ENCODE measurements at places on chromosomes 6 and 20.

DNA sequence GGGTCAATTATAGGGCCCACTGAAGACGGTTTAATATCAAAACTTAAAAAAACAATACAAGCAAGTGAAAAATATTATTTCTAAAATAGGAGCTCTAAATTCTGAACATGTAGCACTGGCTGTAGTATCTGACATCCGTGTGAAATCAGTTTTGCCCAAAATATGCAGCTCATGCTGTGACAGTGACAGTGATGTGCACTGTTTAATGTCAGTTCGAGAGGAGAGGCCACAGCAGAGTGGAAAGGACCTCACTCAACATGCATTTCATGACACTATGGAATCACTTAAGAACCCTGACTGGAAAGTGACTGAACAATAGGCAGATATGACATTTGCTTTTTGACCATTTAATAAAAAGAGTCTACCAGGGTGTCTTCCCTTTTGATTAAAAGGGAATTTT, 397.0 kb downstream of the FRK start:
- H3K36me3 ChIP-seq: no peaks in the 10 kb centered on the region
- H3K4me1 ChIP-seq: no peaks in the 10 kb centered on the region
- H3K27me3 ChIP-seq: no peaks in the 10 kb centered on the region
- no peak overlapping the region for H3K27ac ChIP-seq
- DNase-seq: no peak

DNA sequence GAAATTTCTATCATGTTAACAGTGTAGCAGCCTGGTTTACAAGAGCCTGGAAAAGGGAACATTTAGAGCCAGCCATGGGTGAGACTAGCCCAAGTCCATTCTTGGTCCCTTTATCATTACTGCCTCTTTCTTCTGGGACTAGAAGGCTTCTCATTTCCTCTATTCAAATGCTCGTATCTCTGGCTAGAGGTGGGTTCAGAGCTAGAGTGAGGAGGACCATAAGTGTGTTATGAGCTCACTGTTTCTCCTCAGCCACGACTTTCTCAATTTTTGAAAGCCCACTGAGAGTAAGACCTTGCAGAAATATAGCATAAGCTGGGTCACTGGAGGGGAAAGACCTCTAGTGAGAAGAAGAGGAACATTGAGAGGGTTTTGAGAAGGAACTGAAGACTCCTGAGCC, 100.0 kb downstream of the SOBP start:
- H3K4me1 ChIP-seq: peaks cover 27% of the 10 kb centered on the region
- DNase-seq: no peak
- H3K4me3 ChIP-seq: no peak overlapping the region
- H3K27me3 ChIP-seq: no peaks in the 10 kb centered on the region
- H3K36me3 ChIP-seq: no peaks in the 10 kb centered on the region
- no peak overlapping the region for H3K27ac ChIP-seq

DNA sequence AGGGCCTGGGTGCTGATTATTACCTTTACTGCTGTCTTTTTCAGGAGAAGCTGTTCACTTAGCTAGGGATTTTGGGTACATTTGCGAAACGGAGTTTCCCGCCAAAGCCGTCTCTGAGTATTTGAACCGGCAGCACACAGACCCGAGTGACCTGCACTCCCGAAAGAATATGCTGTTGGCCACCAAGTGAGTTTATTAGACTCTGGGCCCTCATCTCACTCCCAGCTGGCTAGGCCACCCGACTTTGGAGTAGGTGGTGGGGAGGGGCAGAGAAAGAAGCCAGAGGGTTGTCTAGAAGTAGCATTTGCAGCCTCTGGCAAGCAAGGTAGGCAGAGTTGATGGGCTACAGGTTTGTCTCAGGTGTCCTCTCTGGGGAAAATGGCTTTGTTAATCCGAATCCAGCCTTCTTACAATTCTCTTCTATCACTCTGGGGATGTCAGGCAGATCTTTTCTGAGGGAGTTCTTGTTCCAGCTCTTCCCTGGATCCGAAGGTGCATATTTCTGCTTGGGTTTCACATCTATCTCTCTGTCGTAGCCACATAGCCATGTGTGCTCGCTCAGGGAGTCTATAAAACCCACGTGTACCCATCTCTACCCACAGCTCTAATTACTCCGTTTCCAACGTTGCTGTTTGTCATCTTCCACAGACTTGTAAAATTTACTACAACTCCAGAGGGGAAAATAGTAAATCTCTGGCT, 21.6 kb downstream of the TFAP2B start:
- H3K27ac ChIP-seq: no peak overlapping the region
- H3K27me3 ChIP-seq: peaks cover 76% of the 10 kb centered on the region
- no peak for DNase-seq
- H3K4me3 ChIP-seq: no peak overlapping the region
- H3K4me1 ChIP-seq: no peaks in the 10 kb centered on the region

- H3K27ac ChIP-seq: no peak overlapping the region
- H3K4me3 ChIP-seq: no peak overlapping the region
- peaks cover 23% of the 10 kb centered on the region for H3K4me1 ChIP-seq
- DNase-seq: no peak
- H3K27me3 ChIP-seq: no peaks in the 10 kb centered on the region
Measured at GRCh38 chr20:23206995-23207394, 120.9 kb upstream of the CD93 start.

- H3K36me3 ChIP-seq: peaks cover 34% of the 10 kb centered on the region
- peaks cover 87% of the 10 kb centered on the region for H3K4me1 ChIP-seq
- peak overlapping the region; percentile 23 for H3K4me3 ChIP-seq
- H3K27ac ChIP-seq: peak overlapping the region; percentile 98
- H3K27me3 ChIP-seq: no peaks in the 10 kb centered on the region
Measured at GRCh38 chr6:109001291-109001894, 93.3 kb downstream of the SESN1 start.

GRCh38 chr6:158584236-158584651, 24.4 kb downstream of the TMEM181 start:
- DNase-seq: no peak
- no peak overlapping the region for H3K27ac ChIP-seq
- no peaks in the 10 kb centered on the region for H3K36me3 ChIP-seq
- no peaks in the 10 kb centered on the region for H3K4me1 ChIP-seq
- no peak overlapping the region for H3K4me3 ChIP-seq

GRCh38 chr6:132887204-132887603, 72.8 kb downstream of the RPS12 start:
- no peaks in the 10 kb centered on the region for H3K27me3 ChIP-seq
- no peak overlapping the region for H3K4me3 ChIP-seq
- no peaks in the 10 kb centered on the region for H3K4me1 ChIP-seq
- no peak overlapping the region for H3K27ac ChIP-seq
- no peaks in the 10 kb centered on the region for H3K36me3 ChIP-seq
- DNase-seq: no peak

- no peaks in the 10 kb centered on the region for H3K27me3 ChIP-seq
- no peak overlapping the region for H3K4me3 ChIP-seq
- H3K27ac ChIP-seq: no peak overlapping the region
- no peaks in the 10 kb centered on the region for H3K4me1 ChIP-seq
- no peaks in the 10 kb centered on the region for H3K36me3 ChIP-seq
- DNase-seq: no peak
Measured at GRCh38 chr6:158303210-158303731, 9.0 kb upstream of the TULP4 start.

DNA sequence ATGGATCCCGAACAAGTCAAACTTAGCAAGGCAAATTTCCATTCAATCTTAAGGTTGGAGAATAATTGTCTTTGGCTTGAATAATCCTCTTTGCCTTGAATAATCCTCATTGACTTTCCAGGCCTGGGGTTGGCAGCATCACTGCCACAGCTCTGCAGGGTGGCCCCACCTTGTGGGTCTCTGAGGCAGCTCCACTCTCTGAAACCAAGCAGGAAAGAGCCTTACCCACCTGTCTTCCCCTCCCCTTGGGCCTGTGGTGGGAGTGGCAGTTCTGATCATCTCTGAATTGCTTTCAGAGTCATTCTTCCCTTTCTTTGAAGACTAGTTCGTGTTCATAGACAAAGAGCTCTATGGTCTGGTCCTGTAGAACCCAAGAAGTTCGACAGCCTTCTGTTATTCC, 47.5 kb downstream of the KCNQ5 start:
- H3K36me3 ChIP-seq: no peaks in the 10 kb centered on the region
- no peak for DNase-seq
- no peaks in the 10 kb centered on the region for H3K27me3 ChIP-seq
- no peaks in the 10 kb centered on the region for H3K4me1 ChIP-seq

GRCh38 chr20:214383-214782, 12.7 kb upstream of the DEFB129 start:
- DNase-seq: no peak
- no peak overlapping the region for H3K4me3 ChIP-seq
- H3K36me3 ChIP-seq: no peaks in the 10 kb centered on the region
- H3K27me3 ChIP-seq: peaks cover 4% of the 10 kb centered on the region

DNA sequence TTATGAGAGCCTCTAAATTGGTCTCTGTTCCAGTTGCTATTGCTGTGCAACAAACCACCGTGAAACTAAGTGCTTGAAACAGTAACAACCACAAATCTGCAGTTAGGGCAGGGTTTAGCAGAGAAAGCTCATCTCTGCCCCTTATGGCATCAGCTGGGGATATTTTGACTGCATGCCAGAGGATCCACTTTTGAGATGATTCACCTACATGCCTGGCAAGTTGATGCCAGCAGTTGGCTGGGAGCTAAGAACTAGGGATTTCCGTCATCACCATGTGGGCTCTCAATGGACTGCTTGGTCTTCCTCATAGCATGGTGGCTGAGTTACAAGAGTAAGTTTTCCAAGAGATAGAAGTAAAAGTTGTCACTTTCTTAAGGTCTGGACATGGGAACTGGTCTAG, 35.1 kb downstream of the PLCB4 start:
- H3K27me3 ChIP-seq: no peaks in the 10 kb centered on the region
- H3K4me3 ChIP-seq: no peak overlapping the region
- H3K4me1 ChIP-seq: peaks cover 3% of the 10 kb centered on the region
- DNase-seq: no peak
- no peak overlapping the region for H3K27ac ChIP-seq

- H3K4me1 ChIP-seq: peaks cover 16% of the 10 kb centered on the region
- H3K36me3 ChIP-seq: no peaks in the 10 kb centered on the region
- no peaks in the 10 kb centered on the region for H3K27me3 ChIP-seq
Measured at GRCh38 chr6:133953634-133954415, 801 bp downstream of the TBPL1 start.

DNA sequence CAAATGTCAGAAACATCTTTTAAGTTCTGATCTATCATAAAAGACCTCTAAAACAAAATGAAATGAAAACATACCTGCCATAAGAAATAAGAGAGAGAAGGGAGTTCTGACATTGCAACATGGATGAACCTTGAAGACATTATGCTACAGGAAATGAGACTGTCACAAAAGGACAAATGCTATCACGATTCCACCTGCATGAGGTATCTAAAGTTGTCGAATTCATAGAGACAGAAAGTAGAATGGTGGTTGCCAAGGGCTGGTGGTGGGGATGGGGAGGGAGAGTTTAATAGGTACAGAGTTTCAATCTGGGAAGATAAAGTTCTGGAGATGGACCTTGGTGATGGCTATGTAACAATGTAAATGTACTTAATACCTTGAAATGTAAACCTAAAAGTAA, 3.3 kb downstream of the EZR start:
- H3K4me3 ChIP-seq: peak overlapping the region; percentile 11
- H3K4me1 ChIP-seq: peaks cover 15% of the 10 kb centered on the region
- H3K36me3 ChIP-seq: no peaks in the 10 kb centered on the region
- DNase-seq: no peak
- no peak overlapping the region for H3K27ac ChIP-seq

GRCh38 chr6:85703406-85703805, 60.7 kb upstream of the SYNCRIP start:
- DNase-seq: no peak
- H3K27ac ChIP-seq: no peak overlapping the region
- no peaks in the 10 kb centered on the region for H3K36me3 ChIP-seq
- no peaks in the 10 kb centered on the region for H3K4me1 ChIP-seq
- H3K4me3 ChIP-seq: no peak overlapping the region
- H3K27me3 ChIP-seq: no peaks in the 10 kb centered on the region

DNA sequence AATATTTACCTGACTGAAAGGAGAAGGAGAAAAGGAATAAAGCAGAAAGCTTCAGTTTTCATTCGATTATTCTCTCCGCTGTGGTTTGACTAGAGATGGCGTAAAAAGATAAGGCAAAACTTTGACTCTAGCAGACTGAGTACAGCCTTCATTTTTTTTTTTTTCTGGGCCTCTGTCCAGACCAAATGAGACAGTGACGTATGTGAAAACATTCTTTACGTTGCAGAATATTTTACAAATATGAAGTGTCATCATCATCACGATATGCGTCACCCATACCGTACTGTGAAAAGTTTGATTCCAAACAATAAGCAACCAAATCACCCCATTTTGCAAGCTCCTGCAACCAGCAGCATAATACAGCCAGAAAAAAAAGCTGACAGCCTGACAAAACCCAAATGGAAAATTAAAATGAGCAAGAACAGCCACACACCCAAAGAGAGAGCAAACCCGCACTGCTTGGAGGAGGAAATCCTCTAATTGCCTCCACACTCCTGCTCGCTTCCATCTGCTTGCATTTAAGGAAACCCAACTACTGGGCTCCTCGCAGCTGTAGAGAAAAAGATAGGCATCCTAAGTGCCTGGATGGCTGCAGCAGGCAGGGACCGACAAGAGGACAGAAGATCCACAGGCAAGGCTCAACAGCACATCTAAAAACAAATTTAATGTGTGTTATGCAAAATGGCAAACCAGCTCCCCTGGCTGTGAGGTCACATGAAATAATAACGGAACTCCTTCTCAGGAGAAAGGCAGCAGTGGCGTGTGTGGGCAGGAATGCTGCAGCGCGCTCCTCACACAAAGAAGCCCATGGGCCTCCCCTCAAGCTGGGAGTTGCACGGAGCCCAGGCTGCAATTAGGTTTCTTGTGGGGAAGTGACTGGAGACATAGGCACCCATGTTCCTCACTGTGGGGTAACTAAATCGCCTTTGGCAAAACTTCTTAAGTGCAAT, 113.1 kb downstream of the FYN start:
- DNase-seq: no peak
- peaks cover 9% of the 10 kb centered on the region for H3K4me1 ChIP-seq
- peak overlapping the region; percentile 37 for H3K27ac ChIP-seq
- H3K4me3 ChIP-seq: no peak overlapping the region

GRCh38 chr6:84773133-84773430, 8.7 kb upstream of the TBX18 start:
- H3K27ac ChIP-seq: no peak overlapping the region
- H3K27me3 ChIP-seq: peaks cover 57% of the 10 kb centered on the region
- H3K4me1 ChIP-seq: no peaks in the 10 kb centered on the region

DNA sequence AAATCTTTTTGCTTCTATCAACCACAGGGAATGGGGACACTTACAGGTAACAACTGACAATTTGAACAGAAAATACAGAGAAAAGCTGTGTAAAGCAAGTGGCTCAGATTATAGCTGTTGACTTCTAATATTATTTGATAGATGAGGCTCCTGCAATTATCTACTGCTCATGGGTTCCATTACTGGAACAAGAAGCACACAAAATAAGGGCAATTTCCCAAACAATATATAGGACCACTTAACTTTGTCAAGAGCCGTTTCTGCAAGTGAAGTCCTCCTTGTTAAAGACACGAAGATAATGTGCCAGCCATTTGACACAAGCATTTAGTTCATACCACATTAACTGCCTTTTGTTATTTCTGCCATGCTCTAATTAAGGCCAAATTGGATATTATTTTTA, 315.5 kb upstream of the ARID1B start:
- no peaks in the 10 kb centered on the region for H3K36me3 ChIP-seq
- no peak overlapping the region for H3K4me3 ChIP-seq
- H3K27ac ChIP-seq: no peak overlapping the region
- no peaks in the 10 kb centered on the region for H3K27me3 ChIP-seq
